ENCODE measurements at places on chromosomes 12 and 14.

- no peak for DNase-seq
Observed at GRCh38 chr14:89690139-89690538, 264.4 kb downstream of the EFCAB11 start.

DNA sequence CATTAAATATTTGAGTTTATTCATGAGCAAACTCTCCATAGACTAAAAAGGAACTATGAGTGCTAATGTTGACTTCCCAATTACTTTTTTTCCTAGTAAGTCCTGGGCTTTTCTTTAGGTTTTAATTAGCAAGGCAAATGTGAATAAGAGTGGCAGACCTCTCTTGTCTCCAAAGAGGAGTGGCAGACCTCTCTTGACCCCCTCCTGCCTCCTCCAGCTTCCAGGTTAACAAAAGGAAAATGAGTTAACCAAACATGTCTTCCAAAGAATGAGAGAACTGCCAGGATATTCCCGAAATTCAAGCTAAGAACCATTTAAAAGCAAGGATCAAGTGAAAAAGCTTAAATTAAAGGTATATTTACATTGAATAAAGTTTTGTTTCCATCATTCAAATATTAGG, 253.2 kb downstream of the MDGA2 start:
- no peak for DNase-seq

GRCh38 chr12:110134691-110135411, 10.7 kb downstream of the IFT81 start:
- no peak for DNase-seq

GRCh38 chr12:109720857-109721189, 7.2 kb downstream of the FAM222A start:
- no peak for DNase-seq

- no peak for DNase-seq
Observed at GRCh38 chr12:65560286-65560685, 264.0 kb upstream of the HMGA2 start.

DNA sequence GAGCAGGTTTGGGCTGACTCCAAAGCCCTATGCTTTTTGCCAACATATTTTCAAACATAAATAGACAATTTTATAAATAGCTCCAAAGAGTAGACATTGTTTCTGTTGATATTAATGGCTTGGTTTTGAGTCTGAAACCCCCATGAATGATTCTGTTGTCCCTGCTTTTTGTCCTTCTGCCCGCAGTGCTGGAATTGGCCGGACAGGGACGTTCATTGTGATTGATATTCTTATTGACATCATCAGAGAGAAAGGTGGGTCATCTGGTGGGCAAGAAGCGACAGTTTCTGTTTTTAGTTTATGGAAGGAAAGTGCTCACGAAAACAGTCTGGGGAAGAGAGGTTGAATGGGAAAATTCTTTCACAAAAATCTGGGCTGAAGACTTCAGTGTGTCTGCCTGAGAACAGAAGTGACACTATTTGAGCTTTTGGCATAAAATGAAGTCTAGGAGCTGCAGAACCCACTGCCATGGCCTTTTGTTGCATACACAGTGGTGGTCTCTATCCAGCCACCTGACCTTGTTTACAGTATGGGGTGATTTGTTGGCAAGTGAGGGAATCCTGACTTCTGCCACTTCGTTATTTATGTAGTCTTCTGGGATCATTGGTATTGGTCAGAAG, 69.6 kb downstream of the PTPN11 start:
- DNase-seq, result no peak

- no peak for DNase-seq
Observed at GRCh38 chr12:99453836-99454538, 193.6 kb upstream of the GARIN6 start.

DNA sequence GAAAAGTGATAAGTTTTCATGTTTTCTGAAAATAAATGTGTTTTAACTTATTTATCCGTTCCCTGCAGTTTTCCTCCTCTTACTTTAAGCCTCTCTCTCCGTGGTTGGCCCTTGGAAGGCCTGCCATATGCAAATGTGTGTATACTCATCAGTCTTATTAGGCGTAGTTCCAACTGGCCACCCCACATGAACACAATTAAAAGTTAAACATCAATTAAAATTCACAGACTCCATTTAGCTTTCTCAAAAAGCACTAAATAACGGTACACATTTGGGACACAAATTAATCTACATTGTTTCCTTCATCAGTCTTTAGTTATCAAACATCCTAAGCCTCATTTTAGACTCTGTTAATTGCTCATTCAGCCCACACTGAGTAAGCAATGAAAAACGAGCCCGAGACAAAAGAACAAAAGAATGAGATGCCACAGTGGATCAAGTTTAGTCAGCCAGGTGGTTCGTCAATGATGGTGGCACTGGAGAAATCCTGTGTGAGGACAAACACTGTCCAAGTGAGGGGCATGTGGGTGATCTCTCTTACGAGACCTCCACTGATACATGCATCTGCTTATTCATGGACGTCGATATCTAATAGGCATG, 76.0 kb upstream of the TMCC3 start:
- no peak for DNase-seq

DNA sequence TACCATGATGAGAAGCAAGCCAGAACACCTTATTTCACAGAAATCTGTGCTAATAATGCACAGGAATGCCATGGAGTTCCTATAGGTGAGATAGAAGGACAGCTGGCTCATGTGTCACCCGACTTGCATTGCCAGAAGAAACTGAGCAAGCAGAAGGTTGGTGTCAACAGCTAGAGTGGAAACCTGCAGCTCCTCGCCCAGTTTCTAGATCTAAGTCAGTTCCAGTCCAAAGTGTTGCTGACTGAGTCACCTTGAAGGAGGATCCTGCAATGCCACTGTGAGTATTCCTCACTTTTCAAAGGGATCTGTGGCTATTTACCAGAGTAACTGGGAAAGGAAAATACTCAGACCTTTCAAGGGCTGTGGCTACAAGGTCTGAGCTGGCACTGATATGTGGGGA, 17.1 kb downstream of the CDKL1 start:
- no peak for DNase-seq

DNA sequence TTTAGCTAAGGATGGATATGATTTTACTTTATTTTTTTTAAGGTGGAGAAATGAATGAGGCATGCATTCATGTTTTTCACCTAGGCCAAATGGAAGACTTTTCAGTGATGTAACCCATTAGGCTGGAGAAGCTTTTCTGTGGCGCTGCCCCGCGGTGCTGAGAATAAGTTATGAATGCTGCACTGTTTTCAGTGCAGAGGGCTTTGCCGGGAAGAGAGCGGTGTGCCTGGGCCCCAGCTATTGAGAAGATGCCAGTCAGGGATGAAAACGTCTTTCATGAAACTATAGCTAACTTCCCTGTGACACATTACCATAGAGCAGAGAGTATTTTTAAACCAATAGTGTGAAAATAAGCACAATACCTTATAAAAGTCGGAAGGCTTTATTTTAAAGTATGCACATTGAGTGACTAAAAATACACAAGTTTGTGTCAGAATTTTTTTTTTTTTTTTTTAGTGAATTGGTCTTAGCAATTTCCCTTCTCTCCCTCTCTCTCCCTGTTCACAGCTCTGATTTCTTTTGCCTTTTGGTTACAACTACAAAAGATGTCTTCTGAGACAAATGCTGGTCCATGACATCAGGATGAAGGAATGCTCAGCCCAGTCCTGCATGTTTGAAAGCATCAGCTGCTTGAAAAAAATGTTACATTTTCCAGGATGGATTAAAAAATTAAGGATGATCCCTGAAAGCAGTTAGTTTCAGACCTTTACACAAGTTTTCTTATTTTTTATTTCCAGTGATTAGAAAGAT, 48.3 kb downstream of the NPAS3 start:
- no peak for DNase-seq

Measured in mucosa of descending colon (tissue), 3 donors.